Cortex of kidney (tissue), 1 donor: ENCODE measurements at places on chromosomes 7 and 10.

DNA sequence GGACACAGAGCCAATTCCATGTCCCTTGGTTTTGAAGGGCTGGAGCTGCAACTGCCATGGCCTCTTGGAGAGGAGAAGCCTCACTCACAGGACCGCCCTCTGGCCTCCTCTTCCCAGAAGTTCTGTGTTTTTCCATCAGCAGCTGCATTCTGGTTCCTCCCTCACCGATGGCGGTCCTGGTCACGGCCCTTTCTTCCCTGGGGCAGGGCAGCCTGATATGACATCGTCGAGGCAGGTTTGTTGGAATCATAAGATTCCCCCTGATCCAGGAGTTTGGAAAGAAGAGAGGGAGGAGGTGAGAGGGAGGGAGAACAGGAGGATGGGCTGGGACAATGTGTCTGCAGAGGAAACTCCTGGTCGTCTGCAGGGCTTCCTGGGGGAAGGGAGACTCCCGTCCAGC, 82.7 kb upstream of the PDZD8 start:
- no peak for DNase-seq

GRCh38 chr7:44561962-44562621, 11.6 kb downstream of the DDX56 start:
- no peak for DNase-seq

- no peak for DNase-seq
These were observed 46.8 kb downstream of the BAIAP2L1 start for GRCh38 chr7:98354052-98354451.

- DNase-seq, result no peak
These were observed 92.8 kb upstream of the TMEM168 start for GRCh38 chr7:112882991-112883390.

DNA sequence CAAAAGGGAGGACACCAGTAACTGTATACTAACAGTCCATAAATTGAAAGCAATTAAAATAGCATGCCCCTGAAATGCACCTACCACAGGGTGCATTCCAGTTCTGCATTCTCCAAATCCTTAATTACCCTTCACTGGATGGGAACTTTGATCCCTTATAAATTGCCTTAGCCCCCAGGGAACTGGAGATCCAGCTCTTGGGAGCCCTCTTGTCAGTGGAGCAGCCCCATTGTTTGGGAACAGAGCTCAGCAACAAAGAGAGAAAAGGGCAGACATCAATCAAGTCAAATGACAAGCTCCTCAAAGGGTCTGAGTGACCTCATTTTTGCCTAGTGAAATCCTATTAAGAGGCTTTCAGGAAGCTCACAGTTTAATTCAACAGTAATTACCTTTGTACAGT, 472.6 kb downstream of the XPNPEP1 start:
- no peak for DNase-seq

- DNase-seq, result no peak
These were observed 226.0 kb downstream of the BMPER start for GRCh38 chr7:34131371-34131770.

DNA sequence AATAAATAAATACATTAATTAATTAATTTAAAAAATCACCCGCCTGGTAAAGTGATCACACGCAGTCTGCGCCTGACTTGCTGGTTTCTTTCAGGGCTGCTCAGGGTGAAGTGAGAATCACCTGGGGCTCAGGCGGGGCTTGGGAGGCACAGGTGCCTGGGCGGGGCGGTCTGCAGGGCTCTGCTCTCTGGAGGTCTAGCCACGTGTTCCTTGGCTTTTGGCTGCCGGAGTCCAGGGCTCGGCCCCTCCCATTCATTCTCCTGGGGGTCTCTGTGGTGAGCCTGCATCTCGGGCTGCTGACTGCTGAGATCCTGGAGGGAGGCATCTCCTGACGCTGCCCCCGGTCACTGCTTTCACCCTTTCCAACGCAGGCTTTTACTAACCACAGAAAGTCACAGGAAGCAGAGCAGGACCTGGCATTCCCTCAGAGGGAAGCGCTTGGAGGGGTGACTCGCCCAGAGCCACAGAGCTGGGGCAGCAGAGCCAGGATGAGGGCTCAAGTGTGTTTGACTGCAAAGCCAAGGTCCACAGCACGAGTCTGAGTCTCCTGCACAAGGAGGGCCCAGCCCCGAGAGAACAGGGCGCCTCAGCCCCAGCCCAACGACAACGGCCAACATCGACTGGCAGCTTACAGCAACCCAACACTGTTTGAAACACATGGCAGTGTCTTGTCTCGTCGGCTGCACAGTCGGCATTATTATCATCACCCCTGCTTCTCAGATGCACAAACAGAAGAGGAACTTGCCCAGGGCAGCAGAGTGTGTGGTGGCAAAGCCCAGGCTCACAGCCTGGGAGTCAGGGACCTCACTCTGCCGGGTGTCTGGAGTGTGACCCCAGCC, 22.4 kb upstream of the MNX1 start:
- DNase-seq, result no peak

DNA sequence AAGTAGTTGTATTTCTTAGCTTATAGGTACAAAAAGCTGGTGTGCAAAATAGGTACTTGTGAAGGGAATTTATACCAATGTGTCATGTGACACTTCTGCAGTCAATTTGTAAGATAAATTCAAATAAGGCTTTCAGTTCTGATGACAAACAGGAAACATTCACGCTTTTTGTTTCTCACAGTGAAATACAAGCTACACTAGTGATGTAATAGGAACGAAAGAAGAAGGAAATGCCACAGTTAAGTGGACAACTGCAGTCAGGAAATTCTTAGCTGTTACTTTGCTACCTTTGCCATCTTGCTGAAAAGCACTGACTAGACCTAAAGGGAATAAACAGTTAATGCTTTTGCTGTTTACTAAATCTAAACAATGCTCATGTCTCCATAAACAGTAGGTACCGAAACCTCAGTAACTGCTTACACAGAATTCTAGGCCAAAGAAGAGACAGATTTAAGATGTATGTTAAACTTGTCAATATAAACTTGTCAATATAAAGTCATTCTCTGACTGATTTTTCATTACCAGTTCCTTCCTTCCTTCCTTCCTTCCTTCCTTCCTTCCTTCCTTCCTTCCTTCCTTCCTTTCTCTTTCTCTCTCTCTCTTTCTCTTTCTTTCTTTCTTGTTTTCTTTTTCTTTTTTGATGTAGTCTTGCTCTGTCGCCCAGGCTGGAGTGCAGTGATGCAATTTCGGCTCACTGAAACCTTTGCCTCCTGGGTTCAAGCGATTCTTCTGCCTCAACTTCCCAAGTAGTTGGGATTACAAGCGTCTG, 10.1 kb downstream of the OTUD1 start:
- no peak for DNase-seq

DNA sequence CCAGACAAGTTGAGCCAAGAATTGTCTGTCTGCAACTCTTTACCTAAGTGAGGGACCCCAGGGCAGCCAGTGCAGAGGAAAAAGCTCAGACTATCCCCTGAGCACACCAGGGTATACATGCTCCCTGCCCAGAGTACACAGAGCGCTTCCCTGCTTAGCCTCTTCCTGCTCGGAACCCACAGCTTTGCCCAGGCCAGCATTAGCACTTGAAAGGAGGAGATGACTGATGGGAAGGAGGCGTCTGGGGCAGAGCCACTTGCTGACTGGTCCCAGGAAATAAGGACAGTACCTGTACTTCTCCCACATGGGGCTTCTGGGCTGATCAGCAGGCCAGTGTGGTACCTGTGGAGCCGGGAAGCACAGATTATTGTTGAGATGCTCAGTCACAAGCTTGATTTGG, 48.4 kb upstream of the TRIM8 start:
- no peak for DNase-seq

GRCh38 chr7:106348231-106348630, 63.4 kb upstream of the NAMPT start:
- DNase-seq, result no peak

DNA sequence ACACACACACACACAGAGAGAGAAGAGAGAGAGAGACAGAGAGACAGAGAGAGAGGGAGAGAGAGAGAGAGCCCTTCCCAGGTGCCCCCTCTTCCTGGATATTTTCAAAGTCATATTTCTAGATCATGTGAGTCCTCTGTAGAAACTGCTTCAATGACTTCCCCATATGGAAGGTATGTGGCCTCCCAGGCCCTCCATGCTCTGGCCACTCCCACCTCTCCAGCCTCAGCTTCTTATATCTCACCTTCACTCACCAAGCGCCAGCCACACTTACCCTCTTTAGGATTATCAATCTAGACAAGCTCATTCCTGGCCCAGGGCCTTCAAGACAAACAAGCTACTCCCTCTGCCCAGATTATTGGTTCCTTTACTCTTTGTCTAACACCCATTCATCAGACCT, 259.7 kb downstream of the MTERF1 start:
- DNase-seq, result no peak

DNA sequence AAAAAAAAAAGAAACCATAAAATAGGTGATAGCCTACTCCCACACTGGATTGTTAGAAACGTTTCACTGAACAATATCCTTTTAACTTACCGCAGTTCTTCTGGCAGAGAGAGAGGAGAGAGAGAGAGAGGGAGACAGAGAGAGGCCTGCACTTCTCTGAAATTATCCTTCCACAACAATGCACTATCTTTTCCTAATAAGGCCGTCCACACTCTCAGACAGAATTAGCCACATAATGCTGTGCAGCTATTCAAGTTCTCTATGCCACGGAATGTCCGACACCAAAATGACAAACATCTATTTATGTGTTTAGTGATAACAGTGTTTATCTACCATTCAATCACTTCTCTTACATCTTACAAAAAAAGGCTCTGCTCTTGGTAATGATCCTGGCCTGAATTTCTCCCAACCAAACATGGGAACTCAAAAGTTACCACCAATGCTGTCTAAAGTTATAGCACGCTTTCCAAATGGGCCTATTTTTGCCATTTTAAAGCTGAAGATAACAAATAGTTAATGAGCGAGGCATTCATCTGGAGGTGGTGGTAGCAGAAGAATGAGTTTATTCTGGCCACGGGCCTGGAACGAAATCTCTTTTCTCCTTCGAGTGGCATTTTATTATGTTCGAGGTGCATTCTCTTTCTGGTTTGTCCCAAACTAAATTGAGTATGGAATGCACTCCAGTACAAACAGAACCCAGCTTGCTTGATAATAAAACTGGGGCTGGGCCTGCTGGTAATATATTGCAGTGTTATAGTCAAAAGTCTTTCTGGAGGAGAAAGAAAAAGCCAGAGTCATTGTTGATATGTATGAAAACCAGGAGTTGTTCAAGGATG, 160.2 kb upstream of the SVIL start:
- no peak for DNase-seq

DNA sequence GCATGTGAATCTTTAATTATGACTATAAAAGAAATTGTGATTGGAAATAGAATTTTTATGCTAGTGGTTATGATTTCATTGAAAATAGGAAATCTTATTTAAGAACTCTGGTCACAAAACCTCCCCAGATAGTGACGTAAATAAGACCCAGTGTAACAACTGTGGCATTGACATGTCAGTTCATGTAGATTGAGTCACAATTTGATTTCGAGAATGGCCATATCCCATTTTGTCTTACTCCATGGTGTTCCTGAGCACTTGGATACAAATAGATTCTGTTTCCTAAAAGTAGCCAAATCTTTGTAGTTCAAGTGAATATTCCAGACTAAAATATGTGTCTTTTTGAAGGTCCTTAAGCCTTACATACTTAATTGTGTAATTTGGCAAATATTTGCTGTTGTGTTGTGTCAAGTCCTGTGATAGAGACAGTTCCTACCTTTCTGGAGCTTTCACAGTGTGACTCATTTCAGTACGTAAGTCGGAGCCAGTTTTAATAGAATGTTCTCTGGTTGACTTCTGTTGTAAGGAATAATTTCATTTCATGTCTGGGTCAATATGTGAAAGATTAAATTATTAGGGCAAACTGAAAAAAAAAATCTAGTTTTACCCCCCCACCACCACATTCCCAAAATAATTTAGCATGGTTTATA, 37.1 kb upstream of the TOMM7 start:
- DNase-seq, result no peak

DNA sequence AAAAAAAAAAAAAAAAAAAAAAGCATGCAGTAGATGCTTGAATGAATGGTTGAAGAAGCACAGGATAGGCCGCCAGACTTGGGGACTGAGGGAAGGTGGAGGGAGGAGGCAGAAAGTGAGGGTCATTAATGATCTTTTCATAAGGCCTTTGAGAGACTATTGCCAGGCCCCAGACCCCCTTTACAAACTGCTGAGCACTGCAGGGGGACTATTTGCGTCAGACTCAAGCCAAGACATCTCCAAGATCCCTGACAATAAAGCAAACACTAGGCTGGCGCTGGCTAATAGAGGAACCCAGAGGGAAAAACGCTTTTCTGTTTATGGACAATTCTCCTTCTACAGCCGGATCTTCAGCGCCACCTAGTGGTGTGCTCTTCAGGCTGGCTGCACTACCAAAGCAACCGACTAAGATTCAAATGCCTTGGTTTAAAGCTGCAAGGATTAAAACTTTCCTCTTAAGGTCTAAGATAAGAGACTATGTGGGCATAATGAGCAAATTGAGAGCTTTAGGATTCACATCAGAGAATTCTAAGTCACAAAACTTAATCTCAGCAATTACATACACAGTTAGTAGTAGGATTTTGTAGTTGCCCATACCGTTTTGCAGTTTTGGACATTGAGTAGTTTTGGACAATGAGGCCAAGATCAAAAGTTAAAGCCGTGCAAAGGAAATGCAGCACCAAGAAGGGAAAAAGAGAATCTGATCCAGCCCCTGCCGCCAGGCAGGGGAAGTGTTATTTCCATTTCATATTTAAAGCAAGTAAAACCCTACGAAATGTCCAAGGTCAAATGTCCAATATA, 17.9 kb upstream of the AGK start:
- no peak for DNase-seq

DNA sequence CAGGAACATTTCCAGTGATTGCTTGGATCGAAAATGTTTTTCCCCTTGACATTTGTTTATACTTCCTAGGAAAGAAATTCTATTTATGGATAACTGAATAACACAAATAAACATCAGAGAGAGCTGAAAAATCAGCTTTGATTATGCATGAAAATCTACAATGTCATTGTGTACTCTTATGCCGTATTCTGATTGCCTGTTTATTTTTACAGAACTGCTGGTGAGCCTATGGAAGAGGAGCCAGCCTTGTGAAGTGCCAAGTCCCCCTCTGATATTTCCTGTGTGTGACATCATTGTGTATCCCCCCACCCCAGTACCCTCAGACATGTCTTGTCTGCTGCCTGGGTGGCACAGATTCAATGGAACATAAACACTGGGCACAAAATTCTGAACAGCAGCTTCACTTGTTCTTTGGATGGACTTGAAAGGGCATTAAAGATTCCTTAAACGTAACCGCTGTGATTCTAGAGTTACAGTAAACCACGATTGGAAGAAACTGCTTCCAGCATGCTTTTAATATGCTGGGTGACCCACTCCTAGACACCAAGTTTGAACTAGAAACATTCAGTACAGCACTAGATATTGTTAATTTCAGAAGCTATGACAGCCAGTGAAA, 121.5 kb downstream of the TWIST1 start:
- no peak for DNase-seq

DNA sequence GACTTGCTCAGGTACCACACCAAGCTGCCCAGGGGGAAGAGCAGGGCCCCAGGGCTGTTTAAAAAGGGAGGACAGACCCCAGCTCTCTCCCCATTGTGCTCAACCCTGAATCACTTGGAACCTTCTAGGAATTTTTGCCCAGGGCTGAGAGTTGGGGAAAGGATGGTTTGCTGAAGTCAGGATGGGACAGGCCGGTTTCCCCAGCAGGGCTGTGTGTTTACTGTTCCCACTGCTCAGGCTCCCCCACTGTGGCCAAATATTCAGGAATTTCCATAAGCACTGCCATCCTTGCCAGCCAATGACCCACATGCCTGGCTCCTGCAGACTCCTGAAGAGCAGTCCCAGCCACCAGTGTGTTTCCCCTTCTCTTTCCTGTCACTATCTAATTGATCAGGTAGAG, 120.7 kb downstream of the WDFY4 start:
- no peak for DNase-seq

- no peak for DNase-seq
These were observed 857 bp downstream of the CPXM2 start for GRCh38 chr10:123890756-123891143.
